NCI-H446 (cell line): ENCODE measurements at places on chromosomes 12 and 14.

- DNase-seq: no peak
Observed at GRCh38 chr14:78917462-78917861, 747.3 kb downstream of the NRXN3 start.

- no peak for DNase-seq
Observed at GRCh38 chr12:84046859-84047258, 865.7 kb downstream of the SLC6A15 start.

DNA sequence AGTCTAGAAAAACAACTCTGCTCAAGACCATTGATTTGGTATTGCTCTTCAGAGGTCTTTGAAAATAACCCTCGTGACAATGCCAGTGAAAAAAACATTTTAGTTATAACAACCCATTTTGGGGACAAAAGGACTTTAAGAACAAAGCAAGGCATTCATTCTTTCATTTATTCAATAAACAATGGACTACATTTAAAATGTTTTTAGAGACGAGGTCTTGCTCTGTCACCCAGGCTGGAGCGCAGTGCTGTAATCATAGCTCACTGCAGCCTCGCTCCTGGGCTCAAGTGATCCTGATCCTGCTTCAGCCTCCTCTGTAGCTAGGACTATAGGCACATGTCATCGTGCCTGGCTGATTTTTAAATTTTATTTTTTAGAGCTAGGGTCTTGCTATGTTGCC is 7.7 kb upstream of the KICS2 start:
- no peak for DNase-seq

DNA sequence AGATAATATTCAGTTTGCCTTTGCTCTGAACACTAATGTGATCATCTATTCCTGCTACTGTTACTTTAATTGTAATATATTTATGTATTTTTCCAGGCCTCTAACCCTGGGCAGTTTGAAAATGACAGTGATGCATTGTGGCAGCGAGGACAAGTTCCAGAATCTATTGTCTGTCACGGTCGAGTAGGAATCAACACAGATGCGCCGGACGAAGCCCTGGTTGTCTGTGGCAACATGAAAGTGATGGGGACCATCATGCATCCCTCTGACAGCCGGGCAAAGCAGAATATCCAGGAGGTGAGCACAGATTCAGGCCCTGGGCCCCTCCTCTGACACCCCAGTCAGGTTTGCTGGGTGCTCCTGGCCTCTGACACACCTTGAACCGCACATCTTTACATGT is 78.5 kb downstream of the MYRFL start:
- DNase-seq: no peak

DNA sequence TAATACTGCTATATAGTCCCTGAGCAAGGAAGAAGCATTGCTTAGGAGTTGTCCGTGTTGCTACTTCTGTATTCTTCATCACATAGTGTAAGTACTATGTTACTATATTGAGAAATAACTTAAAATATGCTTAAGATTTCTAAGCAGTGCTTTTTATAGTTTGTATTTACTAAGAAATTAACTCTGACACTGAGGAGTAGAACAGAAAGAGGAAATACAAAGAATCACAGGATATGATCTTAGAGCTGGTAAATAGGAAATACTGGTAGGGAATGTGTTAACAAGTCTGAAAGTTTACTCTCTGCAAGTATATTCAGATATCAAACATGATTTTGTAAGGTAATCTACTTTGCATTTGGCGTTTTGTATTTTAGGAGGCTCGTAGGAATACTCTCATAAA is 15.5 kb downstream of the XPOT start:
- DNase-seq: no peak
